ENCODE measurements at places on chromosomes 3 and 15.

- no peak for DNase-seq
These were observed 141.2 kb upstream of the MANF start for GRCh38 chr3:51243924-51244323.

DNA sequence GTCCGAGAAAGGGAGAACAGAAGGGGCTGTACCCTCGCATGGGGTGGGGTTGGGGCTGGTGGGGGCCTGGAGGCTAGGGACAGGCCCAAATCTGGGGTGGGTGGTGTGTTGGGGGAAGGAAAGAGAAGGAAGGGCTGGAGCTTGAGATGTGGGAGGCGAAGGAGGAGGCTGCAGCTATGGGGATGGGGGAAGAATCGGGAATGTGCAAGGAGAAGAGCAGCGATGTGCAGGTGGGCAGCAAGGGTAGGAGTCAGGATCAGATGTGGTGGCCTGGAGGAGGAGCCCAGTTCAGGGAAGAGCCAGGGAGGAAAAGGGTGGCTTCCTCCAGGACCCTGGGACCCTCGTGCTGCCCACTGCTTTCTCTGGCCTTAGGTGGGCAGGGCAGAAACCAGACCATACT lies 21.2 kb downstream of the ZNF35 start:
- no peak for DNase-seq

- DNase-seq, result no peak
These were observed 411.6 kb upstream of the BCHE start for GRCh38 chr3:166248784-166249183.

GRCh38 chr15:35209838-35210237 lies 124.7 kb upstream of the NANOGP8 start:
- DNase-seq, result no peak

GRCh38 chr3:21330293-21330692 lies 420.7 kb downstream of the ZNF385D start:
- DNase-seq, result no peak

GRCh38 chr3:117898722-117899522 lies 1135.7 kb downstream of the IGSF11 start:
- DNase-seq, result no peak

- DNase-seq, result no peak
These were observed 163.8 kb downstream of the SV2B start for GRCh38 chr15:91263632-91264531.

- no peak for DNase-seq
These were observed 22.4 kb downstream of the BDH1 start for GRCh38 chr3:197533396-197533795.

GRCh38 chr3:148360051-148360450 lies 337.7 kb upstream of the AGTR1 start:
- no peak for DNase-seq

GRCh38 chr3:126340943-126341754 lies 16.1 kb downstream of the KLF15 start:
- DNase-seq, result no peak

- DNase-seq, result peak; percentile 23
These were observed 53.5 kb upstream of the LCTL start for GRCh38 chr15:66619152-66619903.

- DNase-seq, result no peak
These were observed 10.4 kb downstream of the NSMCE3 start for GRCh38 chr15:29259233-29259632.

DNA sequence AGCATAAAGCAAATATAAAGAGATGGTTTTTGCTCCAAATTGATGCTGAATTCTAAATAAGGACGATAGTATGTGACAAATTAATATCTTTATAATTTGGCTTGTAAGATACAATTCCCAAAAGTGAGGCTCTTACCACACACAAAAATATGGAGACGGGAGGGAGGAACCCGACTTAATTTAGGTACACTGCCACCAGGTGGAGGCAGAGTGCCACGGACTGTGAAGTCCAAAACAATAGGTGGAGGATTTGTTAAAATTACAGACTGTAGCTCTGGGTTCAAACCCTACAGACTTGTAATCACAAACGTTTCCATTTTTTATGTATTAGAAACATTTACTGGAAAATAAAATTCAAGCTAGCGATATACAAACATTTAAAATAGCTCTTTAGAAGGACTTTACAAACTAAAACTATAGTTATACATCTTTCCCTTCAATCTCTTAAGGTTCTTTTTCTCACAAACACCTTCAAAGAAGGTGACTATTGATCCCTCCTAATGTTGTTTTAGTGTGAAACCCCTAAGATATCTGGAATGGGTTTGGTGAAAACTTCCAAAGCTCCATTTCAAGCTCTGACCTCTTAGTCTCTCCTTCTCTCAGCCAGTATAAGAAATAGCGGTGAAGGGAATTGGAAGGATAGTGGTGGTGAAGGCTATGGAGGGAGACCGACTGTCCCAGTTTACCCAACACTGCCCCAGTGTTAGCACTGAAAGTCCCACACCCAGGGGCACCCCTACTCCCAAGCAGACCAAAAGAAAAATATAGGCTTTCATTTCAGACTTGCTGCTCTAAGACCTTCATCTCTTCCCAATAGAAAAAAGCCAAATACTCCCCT lies 89.7 kb downstream of the AQP9 start:
- DNase-seq, result peak; percentile 58

GRCh38 chr3:110174908-110175307 lies 837.6 kb upstream of the DPPA4 start:
- no peak for DNase-seq

GRCh38 chr3:4290272-4290893 lies 12.8 kb upstream of the SETMAR start:
- DNase-seq, result peak; percentile 52

DNA sequence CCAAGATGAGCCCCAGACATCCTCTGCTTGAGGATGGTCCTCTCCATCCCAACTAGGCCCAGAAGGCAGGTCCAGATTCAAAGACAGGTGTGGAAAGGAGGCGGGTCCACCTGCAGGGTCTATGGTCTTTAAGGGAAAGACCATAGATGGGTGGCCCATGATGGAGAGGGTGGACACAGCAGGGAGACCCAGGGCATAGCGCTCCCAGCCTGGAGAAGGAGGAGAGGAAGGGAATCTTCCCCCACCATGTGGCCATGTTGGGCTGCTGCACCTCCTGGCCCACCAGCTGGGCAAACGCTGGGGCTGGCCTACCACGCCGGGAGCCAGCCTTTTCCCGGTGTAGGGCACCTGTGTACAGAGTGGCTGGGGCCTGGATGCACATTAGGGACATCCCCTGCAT lies 265.2 kb upstream of the TLE3 start:
- DNase-seq, result no peak

DNA sequence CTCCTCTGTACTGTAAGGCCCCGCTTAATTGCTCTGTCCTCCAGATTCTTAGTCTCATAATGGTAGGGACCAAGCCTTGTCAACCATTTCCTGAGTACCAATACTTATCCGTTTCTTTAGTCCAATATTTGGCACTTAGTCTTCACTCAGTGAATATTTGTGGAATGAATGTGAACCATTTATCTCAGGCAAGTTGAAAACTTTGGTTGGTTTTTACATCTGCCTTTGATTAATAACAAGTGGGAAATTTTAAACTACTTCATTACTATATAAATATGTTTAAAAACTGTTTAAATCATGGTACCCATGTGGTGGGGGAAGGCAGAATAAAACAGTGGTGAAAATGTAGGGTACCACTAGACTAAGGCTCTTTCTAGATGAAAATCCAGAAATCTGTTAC lies 15.2 kb downstream of the CA12 start:
- DNase-seq, result no peak

DNA sequence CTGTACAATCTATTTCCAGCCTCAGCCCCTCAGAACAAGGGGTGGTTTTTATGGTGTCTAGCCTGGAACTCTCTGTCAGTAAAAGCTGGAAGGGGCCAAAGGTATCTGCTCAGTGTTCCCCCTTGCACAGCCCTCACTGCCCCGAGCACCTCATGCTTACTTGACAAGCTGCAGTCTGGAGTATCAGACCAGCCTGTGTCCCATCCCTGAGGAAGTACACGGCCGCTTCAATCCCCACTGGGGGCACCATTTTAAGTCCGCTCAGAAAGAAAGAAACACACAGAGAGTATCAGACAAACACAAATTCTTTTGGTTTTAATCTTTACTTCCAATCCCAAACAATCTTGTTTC lies 32.4 kb downstream of the UMPS start:
- no peak for DNase-seq

- DNase-seq, result no peak
These were observed 7.2 kb upstream of the OTOL1 start for GRCh38 chr3:161489395-161489794.

DNA sequence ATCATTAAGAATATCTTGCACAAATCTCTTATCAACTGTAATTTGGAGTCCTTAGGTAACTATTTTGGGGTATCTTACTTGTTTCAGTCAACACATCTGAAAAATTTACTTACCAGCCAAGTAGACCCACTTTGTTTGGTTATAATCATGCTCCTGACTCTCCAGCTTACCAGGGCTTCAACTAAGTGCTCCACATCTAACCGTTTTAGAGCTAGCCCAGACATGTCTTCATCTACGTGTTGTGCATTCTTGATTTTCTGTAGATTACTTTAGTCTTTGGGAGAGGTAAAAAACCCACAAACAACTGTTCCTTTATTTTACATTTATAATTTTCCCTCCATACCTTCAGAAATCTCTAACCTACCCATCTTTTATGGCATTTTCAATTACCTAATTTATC lies 17.2 kb downstream of the EAF2 start:
- DNase-seq, result no peak

GRCh38 chr3:17845026-17845812 lies 102.8 kb upstream of the TBC1D5 start:
- DNase-seq, result no peak

DNA sequence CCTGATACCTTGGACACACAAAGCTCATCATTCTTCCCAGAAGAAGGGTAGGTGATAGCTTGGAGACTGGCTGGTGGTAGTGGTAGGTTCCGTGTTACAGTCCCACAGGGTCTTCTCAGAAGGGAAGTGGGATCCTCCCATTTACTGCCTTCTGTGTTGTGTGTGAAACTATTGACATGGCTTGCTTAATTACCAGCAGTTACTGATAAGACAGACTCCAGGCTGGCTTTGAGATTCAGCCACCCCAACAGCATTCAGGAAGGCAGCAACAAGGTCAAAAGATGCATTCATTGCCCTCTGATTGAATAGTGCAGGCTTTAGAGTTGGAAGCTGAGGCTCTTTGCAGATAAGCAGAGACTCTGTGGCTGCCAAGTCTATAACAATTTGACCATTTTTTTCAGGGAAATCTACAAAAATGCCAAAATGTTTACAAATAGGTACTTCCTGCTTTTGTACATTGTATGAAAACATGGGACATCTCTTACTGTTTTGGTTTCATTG lies 7.7 kb downstream of the ARNT2 start:
- DNase-seq, result no peak

DNA sequence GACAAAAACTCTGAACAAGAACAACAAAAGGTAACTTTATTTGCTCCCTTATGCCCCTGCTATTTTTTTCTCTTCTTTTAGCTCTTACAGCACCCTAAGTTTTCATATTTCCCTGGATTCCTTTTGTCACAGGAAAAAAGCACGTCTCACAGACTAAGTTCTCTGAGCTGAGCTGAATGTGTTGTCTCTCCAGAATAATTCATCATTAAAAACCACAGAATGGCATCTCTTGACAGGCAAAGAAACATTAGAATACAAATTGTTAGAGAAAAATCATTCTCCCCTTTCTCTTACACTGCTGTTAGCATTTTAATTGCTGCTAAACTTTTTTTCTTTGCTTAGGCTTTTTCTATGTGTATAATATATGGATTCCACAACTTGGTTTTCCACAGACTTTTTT lies 48.7 kb upstream of the SECISBP2L start:
- no peak for DNase-seq

GRCh38 chr3:35498506-35499210 lies 140.7 kb upstream of the ARPP21 start:
- no peak for DNase-seq

DNA sequence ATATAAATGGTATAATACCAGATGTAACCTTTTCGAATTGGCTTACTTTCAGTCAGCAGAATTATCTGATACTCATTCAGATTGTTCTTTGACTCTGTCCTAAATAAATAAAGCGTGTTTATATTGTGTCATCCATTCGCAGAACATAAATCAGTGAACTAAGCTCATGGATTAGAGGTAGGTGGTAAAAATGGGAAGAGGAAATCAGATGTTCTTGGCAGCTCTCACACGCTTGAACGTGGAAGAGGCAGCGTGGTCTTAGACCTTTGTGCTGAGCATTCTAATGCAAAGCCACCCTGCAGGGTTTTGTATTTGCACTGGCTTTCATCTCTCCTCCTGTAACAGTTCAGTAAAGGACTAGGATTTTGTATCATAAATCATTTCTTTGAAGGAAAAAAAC lies 441.4 kb downstream of the GABRG3 start:
- no peak for DNase-seq

DNA sequence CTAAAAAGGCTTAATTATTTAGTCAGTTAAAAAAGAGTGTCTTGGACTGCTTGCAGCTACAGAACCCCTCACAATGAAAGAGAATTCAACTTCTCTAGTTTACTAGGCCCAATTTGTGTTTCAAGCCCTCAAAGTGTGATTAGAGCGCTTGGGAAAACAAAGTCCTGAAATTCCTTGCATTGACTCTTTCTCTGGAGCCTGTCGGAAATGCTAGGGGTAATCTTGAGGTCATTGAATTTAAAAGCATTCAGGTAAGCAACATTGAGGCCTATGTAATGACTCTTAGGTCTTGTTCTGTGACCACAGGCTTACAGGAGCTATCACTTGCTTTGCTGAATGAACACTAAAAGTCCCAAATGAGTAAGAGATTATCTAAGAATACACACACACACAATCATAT lies 186.0 kb downstream of the NLGN1 start:
- DNase-seq, result no peak

GRCh38 chr15:48631176-48631770 lies 14.2 kb downstream of the FBN1 start:
- DNase-seq, result no peak

All from CD4-positive, alpha-beta T cell treated with Interleukin-15 for 4 hours (primary cell).